ENCODE measurements at places on chromosomes 5 and 9.
A peak's percentile ranks its signal among the peaks of the same experiment; 100 is the strongest.

- no peak for DNase-seq
These were observed 320.1 kb downstream of the ADGRV1 start for GRCh38 chr5:90878549-90879196.

DNA sequence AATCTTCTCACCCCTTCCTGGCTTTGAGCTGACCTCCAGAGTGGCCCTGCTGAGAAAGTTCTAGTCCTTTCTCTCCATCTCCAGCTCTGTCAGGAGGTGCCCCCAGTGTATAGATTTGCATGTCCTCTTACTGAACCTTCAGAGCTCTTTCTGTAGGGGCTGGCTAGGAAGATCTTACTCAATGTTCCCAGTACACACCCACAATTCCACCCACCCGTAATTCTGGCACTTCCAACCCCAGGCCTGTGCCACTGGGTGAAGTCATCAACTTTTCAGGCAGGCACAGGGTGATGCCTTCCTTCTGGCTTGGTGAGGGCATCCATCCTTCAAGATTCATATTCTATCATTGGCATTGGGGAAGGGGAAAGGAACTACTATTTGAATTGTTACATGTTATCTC, 75.9 kb downstream of the ACER2 start:
- no peak for DNase-seq

DNA sequence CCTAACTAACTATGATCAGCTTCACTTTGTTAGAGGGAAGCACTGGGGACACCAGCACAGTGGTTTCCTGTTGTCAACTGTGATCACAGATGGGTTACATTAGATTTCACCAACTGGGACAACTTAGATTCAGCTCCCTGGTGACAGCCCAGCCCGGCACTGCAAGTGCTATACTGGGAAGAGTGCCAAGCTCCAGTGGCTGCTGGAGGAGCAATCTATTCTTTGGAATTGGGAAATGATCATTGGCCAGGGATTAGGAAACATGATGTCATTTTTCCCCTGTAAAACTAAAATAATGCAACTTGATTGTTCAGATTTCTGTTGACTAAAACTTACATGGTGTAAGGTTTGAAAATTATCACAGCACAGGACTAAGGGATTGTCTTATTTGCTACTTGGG, 33.2 kb downstream of the PTGR1 start:
- DNase-seq: no peak

DNA sequence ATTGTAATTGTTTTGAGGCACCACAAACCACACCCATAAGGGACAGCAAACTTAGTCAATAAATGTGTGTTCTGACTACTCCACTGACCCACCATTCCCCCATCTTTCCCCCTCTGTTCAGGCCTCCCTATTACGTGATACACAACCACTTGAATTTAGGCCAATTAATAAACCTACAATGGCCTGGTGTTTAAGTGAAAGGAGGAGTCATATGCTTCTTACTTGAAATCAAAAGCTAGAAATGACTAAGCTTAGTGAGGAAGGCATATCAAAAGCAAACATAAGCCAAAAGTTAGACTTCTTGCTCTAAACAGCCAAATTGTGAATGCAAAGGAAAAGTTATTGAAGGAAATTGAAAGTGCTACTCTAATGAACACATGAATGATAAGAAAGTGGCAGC, 14.6 kb downstream of the ZBTB43 start:
- DNase-seq: no peak

GRCh38 chr9:120362446-120362845, 217.5 kb downstream of the CDK5RAP2 start:
- no peak for DNase-seq

- DNase-seq: peak; percentile 78
These were observed 14.4 kb upstream of the PHF19 start for GRCh38 chr9:120891245-120891883.

GRCh38 chr9:104895572-104895971, 32.4 kb downstream of the ABCA1 start:
- no peak for DNase-seq

GRCh38 chr5:99019812-99020697, 91.2 kb upstream of the CHD1 start:
- DNase-seq: no peak

GRCh38 chr9:92637326-92637725, 32.6 kb downstream of the IPPK start:
- no peak for DNase-seq

GRCh38 chr9:36603006-36603405, 30.3 kb downstream of the MELK start:
- DNase-seq: no peak

DNA sequence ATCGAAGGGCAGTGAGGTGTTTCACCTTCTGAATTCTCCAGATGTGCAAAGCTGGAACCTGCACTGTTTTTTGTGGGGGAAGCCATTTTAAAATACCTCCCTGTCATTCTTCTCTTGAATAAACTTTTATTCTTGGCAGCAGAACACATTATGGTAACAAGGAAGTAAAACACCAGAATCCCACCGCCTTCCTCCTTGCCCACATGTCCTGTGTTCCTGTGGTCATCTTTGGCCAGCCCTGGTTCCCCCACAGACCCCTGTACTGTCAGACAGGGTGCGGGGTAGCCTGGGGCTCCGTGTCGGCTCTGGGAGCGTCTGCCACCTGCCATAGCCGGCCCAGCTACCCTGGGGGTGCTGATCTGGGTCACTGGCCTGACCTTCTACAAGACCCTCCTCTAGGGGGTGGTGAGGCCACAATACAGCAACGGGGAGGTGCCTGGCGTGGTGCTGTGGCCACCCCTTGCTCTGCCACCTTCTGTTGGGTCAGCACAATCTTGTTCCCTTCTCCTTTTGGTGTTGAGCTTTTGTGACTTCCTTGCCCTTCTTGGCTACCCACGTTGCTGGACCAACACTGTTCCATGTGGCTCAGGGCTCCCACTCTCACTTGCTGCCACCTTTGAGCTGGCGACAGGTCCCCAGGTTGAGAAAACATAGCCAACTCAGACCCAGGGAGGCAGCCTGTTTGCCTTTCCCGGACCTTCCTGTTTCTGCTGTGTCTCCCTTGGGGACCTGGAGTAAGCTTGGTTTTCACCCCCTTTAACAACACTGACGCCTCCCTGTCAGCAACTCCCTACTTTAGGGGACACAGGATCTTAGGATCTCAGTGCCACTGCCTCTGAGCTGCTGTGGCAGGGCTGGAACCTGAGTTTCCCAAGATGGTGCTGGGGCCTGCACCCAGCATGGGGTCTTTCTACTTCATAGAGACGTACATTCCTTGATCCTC, 4.8 kb downstream of the WNK2 start:
- DNase-seq: no peak

GRCh38 chr5:98772415-98773213, 849 bp upstream of the RGMB start:
- peak; percentile 60 for DNase-seq

GRCh38 chr5:3251784-3252183, 343.8 kb upstream of the IRX1 start:
- no peak for DNase-seq

- DNase-seq: no peak
These were observed 38.8 kb downstream of the LPCAT1 start for GRCh38 chr5:1484730-1485578.

DNA sequence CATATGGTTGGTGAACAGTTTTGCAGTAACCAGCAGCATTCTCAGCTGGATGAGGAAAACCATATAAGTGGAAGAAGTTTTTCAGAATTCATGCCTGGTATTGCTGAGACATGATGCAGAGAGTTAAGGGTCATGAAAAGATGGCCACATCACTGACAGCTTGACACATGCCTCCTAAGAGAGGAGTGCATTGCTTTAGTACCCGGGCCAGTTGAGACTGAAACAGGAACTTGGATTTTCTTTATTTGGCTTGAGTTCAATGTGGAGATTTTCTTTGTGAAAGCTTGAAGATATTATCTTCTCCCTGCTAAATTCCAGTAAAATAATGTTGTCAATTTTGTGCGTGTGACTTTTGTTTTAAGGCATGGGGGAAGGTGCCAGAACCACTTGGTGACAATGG, 35.8 kb downstream of the HACD4 start:
- no peak for DNase-seq

DNA sequence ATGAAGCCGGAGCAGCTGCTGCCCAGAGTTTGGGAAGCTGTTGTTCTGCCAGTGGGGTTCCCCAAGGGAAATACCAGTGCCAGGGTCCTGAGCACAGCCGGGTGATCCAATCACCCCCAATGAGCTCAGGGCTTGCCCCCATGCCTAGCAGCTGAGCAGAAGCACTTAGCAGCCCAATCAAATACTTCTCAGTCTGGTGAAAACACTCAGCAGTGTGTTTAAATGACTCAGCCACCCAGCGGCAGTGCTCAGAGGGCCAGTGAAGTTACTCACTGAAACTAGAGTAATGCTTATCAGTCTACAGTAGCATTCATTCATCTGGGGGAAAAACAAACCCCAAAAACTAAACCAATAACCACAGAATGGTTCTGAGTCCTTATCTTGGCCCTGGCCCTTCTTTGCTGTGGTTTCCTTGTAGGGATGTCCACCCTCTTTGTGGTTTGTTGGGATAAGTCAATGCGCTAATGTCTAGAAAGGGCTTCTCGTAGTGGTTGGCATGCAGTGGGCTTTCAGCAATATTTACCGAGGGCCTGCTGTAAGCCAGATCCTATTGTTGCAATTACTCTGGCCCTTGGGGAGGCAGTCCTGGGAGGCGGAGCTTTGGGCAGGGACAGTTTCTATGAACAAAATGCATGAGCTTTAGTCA, 43.1 kb downstream of the LHX2 start:
- peak; percentile 69 for DNase-seq

GRCh38 chr5:153130296-153130695, 360.2 kb upstream of the GRIA1 start:
- no peak for DNase-seq

GRCh38 chr9:7507566-7508270, 291.9 kb downstream of the DMAC1 start:
- no peak for DNase-seq

GRCh38 chr5:67680099-67680498, 483.5 kb upstream of the CD180 start:
- DNase-seq: no peak

DNA sequence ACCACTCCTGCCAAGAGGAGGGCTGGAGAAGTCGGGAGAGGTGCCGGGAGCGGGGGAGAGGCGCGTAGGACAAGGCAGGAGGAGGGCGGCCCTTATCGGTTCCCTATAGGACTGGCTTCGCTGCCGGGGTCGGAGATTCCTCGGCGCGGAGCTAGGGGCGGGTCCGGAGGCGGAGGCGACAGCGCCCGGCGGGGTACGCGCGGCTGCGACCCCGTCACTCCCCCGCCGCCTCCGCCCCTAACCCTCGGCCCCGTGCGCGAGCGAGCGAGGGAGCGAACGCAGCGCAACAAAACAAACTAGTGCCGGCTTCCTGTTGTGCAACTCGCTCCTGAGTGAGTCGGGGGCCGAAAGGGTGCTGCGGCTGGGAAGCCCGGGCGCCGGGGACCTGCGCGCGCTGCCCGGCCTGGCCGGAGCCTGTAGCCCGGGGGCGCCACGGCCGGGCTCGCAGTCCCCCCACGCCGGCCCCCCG, 2.0 kb downstream of the GLIS3 start:
- DNase-seq: peak; percentile 36

GRCh38 chr9:112063151-112063550, 111.9 kb downstream of the SUSD1 start:
- DNase-seq: no peak

GRCh38 chr5:80255431-80255810, 427 bp downstream of the SERINC5 start:
- DNase-seq: peak; percentile 62

DNA sequence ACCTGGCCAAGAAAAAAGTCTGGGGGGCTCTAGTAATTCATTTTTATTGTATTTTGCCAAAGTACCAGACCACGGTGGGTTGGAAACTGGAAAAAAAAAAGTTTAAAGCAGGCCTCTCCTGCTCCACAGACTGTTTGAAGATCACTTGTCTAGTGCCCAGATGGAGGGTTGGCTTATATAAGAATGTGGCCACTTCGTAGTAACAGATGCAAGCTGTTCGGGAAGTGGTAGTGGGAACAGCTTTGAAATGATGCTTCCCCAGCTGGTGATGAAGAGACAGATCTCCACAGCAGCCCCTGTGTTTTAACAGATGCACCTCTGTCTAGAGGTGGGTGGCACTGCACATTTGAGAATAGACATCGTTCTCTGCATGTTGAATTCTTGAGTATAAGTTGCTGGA, 54.3 kb upstream of the DMRT3 start:
- DNase-seq: no peak

- no peak for DNase-seq
These were observed 35.6 kb upstream of the ATP6V1G1 start for GRCh38 chr9:114551750-114552685.

- no peak for DNase-seq
These were observed 2.1 kb downstream of the HEXB start for GRCh38 chr5:74686962-74687751.

- no peak for DNase-seq
These were observed 2.6 kb upstream of the SMC5 start for GRCh38 chr9:70256123-70256551.

- DNase-seq: no peak
These were observed 7.5 kb downstream of the ALDOB start for GRCh38 chr9:101427957-101428655.

DNA sequence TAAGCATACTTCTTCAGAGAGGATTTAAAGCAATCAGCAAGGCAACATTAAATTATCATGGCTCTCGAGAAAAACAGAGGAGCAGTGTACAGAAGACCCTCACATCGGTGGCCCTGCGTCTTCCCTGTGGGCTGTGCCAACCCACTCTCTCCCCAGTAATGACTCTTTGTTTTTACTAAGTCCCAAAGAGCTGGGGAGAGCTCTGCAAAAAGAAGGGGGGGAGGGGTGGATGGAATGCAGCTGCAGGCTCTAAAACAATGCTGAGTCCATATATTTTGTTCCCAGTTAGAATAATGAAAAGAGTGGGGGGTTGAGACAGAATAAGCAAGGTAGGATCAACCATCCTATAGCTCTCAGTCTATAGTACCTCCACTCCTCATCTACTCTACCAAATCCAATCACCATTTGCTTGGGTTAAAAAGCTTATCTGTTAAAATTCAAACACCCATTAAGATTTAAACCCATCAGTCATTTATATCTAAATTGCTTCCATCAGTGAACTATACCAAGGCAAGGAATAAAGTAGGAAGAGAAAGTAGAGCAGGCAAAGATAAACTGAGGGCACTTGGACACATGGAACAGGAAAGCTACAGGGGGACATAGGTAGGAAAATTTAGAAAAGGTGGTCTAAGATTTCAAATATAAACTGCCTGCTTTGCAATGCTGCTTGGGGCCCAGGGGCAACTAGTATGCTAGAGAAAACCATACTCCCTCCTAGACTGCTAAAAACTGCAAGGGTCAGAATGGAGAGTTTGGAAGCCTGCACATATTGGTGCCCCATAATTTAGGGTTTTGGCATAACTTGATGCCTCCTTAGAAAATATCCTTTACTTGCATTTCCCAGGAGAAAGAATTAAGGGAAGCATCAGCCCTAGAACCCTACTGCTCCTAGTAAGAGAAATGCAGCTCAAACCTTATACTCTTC, 20.6 kb downstream of the ELL2 start:
- no peak for DNase-seq

DNA sequence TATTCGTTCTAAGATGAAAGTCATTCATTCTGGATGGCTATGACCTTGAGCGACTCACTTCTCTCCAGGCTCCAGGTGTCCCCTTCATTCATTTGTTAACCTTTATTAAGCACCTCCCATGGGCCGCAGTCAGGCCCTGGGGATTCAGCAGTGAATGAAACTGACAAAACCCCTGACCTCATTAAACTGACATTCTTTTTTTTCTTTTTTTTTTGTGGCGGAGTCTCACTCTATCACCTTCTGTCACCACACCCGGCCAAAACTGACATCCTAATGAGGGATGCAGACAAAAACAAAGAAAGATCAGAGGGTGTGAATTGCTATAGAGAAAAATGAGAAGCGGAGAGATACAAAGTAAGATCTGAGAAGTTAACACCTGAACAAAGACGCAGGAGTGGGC, 16.5 kb upstream of the ODF2 start:
- no peak for DNase-seq

Measured in stimulated activated CD4-positive, alpha-beta T cell treated with anti-CD3 and anti-CD28 coated beads, Interleukin-1b, Interleukin-23, amount 100 ng/mL, for 48 hours (primary cell).